Stimulated activated CD8-positive, alpha-beta memory T cell treated with anti-CD3 and anti-CD28 coated beads, Interleukin-15, amount 100 ng/mL, for 24 hours (primary cell): ENCODE measurements at places on chromosomes 6 and 20.

- DNase-seq: no peak
These were observed 327.2 kb downstream of the CBLN4 start for GRCh38 chr20:55678126-55678525.

DNA sequence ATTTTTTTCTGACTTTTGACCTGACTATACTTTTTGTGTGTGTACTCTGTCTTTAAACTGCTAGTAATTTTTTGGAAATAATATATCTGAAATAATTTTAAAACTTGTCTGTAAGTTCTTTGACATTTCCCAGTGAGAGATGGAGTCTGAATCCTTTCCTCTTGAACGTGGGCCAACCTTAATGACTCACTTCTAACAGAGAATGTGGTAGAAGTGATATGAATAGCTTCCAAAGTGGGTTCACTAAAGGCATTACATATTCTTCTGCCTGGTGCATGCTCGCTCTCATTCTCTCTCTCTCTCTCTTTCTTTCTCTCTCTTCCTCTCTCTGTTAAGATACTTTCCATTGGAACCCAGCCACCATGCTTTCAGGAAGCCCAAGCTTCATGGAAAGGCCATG lies 108.7 kb upstream of the FERMT1 start:
- no peak for DNase-seq

DNA sequence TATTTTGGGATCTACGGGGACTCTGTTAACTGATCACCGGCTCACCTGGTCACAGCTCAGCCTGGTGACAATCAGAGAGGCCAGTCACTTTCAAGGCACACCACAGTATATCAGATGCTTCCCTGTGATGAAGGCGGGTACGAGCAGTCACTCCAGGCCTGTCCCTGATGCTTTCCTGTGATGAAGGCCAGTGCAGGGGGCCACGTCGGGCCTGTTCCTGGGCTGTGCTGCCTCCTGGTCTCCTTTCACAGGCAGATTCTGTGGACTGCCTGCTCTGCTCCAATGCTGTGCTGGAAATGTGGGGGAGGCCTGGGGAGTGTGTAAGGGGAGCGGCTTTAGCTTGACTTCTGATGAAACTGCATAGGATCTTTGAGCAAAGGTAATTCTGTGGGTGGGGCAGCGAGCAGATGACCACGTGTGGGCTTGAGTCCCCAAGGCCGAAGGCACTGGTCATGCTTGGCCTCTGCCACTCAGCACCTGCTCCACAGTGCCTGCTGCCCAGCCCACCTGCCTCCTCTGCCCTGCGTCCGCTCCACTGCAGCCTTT lies 372.6 kb downstream of the TAF4 start:
- DNase-seq: no peak

DNA sequence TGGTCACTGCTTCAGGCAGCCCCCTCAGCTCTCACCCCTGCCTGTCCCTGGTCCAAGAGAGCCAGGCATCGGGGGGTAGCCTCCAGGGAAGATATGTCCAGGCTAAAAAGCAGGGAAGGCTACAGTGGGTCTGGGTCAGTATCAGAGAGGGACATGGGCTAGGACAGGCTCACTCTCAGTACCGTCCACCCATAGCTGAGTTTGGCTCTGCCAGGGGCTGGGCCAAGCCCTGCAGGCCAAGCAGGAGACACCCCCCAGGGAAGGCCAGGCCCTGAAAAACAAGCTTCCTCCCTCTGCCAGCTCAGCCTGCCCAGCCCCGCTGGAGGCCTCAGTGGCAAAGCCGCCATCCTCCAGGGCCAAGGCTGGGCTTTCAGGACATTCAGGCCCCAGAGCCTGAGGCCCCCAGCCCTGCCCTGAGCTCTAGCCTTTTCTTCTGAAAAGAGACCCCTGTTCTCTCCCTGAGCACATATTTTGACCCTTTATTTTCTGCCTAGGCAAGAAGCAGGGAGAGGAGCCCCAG lies 28.6 kb upstream of the TGM2 start:
- DNase-seq: no peak

- no peak for DNase-seq
These were observed 191.5 kb upstream of the AGPAT4 start for GRCh38 chr6:161465403-161465802.

DNA sequence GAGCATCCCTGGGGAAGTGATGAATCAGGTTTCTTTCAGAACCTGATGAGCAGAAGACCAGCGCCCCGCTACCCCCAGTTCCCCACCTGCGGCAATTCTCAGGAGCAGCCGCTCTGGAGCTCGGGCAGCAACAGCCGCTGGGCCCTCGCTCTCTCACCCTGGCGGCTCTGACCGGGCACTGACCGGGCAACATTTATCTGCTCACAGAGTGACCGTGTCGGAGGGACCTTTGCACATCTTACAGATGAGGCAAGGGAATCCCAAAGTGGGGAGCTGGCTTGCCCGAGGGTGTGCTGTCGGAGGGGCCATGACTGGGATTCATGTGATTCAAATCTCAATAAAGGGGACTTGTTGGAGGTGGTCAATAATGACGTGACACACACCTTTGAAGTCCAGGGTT lies 26.2 kb upstream of the KCNK16 start:
- DNase-seq: no peak

DNA sequence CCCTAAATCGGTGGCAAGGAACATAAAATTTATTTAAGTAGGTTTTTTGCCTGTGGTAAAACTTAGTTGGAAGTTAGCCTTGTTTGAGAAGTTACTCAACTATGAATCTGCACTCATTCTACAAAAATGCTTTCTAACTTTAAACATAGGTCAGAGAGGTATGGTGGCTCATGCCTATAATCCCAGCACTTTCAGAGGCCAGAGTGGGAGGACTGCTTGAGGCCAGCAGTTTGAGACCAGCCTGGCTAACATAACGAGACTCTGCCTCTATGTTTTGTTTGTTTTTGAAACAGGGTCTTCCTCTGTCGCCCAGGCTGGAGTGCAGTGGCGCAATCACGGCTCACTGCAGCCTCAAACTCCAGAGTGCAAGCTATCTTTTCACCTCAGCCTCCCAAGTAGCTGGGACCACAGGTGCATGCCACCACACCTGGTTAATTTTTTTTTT lies 16.2 kb downstream of the USP49 start:
- DNase-seq: no peak

- DNase-seq: no peak
These were observed 111.1 kb downstream of the SULF2 start for GRCh38 chr20:47674145-47674544.

- no peak for DNase-seq
These were observed 617.2 kb downstream of the PTPRT start for GRCh38 chr20:42572320-42573016.

DNA sequence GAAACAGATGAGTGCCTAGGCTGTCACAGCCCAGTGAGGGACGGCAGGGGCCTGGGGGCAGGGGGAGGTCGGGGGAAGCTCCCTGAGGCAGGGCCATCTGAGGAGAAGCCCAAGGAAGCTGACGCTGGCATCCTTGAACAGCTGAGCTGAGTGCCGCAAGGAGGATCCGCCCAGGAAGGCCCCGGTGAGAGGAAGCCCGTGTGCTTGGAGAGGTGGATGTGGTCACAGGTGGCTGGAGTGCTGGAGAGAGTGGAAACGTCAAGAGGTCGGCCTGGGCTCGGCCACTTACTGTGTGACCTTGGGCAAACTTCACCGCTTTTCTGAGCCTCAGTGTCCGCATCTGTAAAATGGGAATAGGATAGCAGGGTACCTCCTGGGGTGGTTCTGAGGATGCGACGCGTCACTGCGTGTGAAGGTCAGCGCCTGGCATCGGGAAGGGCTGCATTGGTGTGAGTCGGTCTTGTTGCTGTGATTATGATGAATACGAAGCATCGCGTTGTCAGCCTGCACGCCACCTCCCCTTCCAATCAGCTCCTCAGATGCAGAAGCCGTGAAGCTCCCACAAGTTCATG lies 116.1 kb upstream of the PTPN1 start:
- no peak for DNase-seq
